ENCODE measurements at places on chromosomes 16 and 17.

- no peak for DNase-seq
Measured at GRCh38 chr17:20920095-20920814, 122.6 kb downstream of the USP22 start.

GRCh38 chr16:23080329-23080728 lies 68.9 kb downstream of the USP31 start:
- DNase-seq, result no peak

GRCh38 chr16:3654249-3654991 lies at the start of gene DNASE1:
TSS of gene DNASE1 (plus strand) at chr16:3654691. CDS start at chr16:3655374, 683 bp downstream.
- DNase-seq, result peak; percentile 77

DNA sequence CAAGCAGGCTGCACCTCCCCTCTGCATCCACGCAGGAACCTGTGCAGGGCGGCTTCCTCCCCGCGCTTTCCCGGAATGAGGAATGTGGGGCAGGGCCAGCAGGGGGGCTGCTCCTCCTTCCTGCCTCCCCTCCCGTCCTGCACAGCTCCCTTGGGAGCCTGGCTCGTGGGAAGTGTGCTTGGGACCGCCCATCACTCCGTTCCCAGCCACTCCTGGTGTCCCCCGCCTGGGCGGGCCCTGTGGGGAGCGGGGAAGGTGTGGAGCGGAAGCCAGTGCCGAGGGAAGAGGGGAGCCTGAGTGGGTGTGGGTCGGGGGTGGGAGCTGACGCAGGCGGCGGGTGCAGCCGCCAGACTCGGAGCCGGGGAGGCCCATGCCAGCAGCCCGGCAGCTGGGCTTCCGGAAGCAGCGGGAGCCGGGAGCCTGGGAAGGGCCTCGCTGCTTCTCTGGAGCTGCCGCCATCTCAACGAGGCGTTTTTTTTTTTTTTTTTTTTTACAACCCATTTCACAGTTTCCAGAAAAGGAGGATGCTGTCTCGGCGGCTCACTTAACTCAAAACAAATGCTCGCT lies 24.1 kb downstream of the BAHCC1 start:
- peak; percentile 93 for DNase-seq

DNA sequence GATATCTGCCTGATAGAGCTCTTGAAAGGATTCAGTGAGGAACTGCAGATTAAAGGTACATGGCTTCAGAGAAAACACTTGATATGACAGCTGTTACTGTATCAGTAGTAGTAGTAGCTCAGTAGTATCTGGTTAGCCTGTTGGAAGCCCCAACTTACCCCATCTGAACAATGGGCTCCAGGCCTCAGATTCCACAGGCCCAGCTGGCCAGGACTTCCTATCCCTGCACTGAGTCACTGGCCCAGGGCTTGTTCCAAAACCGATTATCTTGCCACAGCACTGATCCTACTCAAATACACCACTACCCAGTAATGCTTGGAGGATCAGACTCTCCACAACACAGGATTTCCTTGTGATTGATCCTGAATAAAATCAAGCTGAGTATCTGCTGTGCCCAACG lies 32.6 kb downstream of the DCUN1D3 start:
- peak; percentile 68 for DNase-seq

DNA sequence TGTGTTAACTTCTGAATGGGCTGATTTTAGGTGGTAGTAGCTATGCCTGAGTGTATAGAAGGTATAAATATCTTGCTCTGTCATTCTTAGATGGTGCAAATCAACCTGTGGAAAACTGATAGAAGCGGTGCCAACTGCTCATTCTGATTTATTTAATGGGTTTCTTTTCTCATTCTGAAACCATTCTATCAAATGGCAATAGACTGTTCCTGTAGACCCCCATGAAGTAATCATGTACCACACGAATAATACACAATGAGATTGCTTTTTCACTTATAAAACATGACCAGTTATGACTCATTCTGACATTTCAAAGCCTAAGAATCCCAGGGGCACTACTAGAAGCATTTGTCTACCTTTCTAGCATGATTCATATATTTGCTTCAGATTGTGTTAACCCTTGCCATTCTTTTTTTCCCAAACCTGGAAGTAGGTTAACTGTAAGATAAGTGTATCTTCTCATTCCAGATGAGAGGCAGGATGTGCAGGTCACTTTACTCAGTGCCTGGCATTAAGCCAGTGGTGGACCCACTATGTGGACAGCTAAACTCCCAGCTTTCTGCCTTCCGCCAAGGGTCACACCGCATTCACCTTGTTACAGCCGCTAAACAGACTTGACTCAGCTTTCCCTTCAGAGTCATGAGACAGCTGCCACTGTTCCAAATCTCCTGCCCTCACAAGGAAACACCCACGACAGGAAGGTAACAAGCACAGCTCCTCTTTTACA lies 16.4 kb upstream of the SLC16A11 start:
- DNase-seq, result peak; percentile 77

DNA sequence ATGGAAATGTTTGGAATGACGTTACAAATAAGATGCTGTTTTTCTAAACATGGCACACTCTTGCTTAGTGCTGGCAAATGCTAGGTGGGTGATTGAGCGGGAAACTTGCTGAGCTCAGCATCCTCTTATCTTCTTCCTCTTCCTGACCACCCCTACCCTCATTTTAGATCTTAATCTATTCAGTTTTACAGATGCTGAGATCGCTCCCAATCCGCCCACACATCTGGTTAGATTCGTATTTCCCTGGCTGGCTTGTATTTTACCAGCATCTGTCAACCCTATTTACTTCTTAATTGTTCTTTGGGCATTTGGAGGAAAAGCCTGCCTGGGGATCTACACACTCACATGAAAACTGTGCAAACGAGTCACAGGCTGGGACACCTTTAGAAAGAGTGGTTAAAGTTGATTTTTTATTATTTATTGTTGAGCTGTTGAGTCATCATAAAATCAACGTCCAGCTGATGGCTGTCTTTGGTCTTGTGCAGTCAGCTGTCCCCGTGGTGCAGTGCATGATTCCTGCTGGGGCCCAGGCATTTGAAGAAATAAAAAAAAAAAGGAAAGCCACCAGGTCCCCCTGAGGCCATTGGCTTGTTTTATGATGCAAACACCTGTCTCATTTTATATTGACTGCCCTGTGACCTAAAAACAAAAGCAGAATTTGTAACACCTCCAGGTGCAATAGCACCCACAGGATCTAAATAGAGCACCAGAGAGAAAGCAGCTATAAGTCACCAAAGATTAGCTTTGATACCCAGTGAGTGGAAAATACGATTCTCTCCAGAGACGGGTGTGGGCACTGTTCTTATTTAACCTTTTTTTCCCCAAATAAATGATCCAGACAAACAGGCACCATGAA lies 258.6 kb downstream of the HS3ST3B1 start:
- DNase-seq, result no peak

GRCh38 chr16:53090591-53091411 lies 36.0 kb downstream of the CHD9 start:
- DNase-seq, result peak; percentile 97

GRCh38 chr17:4317610-4318009 lies 48.9 kb downstream of the UBE2G1 start:
- no peak for DNase-seq

DNA sequence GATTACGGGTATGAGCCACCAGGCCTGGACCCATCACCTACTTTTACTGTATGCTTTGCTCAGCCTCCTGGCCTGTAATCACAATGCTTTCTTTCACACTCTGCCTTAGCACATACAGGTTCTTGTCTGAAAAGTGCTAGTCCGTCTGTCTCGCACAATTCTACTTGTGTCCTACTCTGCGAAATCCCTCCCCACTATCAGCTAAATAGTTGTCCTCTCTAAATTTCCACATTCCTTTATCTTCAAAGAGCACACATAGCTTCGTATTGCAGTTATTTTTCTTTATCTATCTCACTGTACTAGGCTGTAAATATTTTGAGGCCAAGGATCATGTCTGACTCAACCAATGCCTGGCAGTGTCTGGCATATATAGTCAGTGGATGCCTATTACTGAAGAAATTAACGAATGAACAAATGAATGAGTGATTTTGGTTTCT lies 38.5 kb upstream of the ETV4 start:
- DNase-seq, result peak; percentile 55

GRCh38 chr17:40266882-40267281 lies 20.8 kb upstream of the CDC6 start:
- DNase-seq, result no peak

GRCh38 chr17:58265902-58266875 lies 14.5 kb downstream of the MPO start:
- no peak for DNase-seq

- DNase-seq, result no peak
Measured at GRCh38 chr16:21659124-21659523, 4.6 kb upstream of the OTOA start.

DNA sequence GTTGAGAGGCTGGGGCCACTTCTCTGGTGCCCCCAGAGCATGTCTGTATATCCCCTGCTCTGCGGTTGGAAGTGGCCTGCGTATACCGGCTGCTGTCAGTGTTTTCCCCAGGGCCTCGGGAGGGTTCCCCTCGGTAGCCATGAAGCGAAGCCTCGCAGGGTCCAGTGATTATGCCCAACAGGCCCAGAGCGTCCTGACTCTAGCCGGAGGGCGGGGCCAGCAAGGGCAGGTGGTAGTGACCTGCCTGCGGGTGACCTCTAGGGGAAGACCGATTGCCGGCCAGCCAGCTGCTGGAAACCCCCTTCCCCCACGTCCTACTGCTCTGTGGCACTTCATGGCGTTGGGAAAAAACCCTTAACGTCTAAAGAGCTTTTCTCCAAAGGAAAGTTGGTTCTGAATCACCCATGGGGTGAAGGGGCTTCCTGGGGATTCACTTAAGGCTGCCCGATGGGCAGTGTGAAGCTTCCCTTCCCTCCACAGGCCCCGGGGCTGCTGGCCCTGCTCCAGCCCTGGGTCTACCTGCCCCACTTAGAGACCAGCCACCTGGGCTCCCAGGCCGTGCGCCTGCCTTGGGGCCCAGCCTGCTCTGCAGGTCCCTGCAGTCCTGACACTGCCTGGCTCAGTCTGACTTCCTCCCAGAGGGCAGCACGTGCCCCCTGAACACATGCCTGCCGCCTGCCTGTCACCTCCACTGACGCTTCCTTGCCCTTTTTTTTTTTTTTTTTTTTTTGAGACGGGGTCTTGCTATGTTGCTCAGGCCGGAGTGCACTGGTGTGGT lies 72.8 kb downstream of the SOCS1 start:
- DNase-seq, result no peak

GRCh38 chr17:42853004-42853403 lies 2.0 kb downstream of the AOC3 start:
- no peak for DNase-seq

- no peak for DNase-seq
Measured at GRCh38 chr16:50652836-50653425, 28.2 kb downstream of the SNX20 start.

DNA sequence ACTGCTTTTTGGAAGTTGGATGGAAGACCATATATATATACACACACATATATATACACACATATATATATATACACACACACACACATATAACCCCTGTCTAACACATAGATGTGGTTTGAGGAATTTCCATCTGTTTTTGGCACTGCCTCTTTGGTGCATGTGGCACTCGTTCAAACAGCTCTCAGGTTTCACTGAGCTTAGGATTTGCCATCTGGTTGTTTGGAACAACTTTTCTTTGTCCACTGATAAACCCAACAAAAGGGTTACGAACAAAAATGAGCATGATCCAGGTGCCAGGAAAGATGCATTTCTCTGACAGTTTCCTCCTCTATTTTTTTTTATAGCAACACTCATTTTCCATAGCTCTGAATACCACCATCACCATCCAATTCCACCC lies 14.6 kb upstream of the KCNJ16 start:
- no peak for DNase-seq

DNA sequence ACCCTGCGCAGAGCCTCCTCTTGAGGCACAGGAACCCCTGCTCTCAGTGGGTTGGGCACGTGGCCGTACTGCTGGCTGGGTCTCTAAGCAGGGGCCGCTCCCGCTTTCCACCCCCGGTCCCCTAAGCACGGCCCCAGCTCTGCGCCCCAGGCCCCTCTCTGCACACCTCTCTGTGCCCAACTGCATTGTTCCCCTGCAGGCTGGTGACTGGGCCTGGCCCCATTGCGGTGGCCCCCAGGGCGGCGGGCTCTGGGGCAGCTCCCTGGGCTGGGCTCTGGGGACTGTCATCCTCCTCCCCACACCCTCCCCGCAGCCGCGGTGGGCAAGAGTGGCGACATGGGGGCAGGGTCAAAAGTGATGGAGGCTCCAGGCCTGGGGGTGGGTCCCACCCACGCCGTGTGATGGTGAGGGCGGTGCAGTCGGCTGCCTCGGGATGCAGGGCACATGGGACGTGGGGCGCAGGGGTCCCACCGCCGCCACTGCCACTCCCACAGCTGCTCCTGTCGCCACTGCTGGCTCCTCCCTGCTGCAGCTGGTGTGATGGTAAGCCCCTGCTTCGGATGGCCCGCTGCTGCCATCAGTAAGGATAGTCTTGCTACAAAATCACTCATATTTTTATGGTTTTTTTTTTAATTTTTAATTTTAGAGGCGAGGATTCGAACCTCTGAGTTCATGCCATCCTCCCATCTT lies 15.2 kb upstream of the ITGB3 start:
- no peak for DNase-seq

DNA sequence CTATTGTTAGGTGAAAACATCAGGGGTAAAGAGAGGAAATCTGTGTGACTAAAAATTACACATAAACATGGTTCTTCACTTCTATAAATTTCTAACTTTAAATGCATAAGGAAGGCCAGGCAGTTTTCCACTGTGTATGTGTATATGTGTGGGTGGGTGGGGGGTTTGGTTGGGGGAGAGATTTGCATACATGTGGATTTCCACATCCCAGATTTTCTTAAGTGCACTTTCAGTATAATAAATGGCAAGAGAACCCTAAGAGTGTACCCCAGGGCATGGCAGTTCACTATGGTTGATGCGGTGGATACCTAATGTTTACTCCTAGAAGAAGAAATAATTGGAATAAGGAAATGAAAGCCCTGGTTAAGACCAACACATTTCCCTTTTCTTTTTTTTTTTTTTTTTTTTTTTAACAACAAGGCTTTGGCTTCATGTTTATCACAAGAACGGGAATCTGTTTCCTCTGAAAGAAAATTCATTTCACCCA lies 451.8 kb upstream of the CCL2 start:
- no peak for DNase-seq

- no peak for DNase-seq
Measured at GRCh38 chr16:61871837-61872777, 164.1 kb downstream of the CDH8 start.

DNA sequence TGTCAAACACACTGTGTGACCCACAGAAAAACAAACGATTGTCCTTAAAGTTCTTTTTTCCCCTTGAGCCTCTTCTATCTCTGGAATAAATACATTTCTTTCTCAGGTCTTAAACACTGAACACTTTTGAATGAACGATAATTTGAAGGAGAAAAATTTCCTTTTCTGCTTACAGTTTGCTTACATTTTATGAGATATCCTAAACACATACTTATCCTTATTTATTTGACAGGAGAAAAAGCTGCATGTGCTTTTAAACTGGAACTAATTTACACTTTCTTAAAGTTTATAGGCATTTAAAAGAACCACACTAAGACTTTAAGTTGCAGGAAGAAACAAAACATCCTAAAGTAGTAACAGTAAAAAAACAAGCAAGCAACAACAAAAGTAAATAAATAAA lies 4.7 kb upstream of the IGF2BP1 start:
- DNase-seq, result no peak
